ENCODE measurements at places on chromosomes 5 and 9.

DNA sequence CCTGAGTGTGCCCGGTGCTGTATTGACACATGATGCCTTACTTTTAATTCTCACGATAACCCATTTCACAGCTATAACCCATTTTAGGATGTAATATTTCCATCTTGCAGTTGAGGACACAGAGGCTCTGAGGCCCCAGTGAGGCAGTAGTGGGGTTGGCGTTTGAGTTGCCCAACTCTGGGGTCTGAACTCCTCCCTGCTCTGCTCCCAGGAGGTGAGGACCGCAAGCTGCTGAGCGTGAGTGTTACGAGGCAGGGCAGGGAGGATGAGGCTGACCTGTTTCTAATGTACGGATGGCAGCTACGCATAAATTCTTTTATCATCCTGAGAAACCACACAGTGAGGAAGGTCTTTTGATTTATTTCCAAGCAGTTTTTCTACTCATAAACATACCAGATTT lies 11.4 kb downstream of the LRRC8A start:
- DNase-seq = no peak

DNA sequence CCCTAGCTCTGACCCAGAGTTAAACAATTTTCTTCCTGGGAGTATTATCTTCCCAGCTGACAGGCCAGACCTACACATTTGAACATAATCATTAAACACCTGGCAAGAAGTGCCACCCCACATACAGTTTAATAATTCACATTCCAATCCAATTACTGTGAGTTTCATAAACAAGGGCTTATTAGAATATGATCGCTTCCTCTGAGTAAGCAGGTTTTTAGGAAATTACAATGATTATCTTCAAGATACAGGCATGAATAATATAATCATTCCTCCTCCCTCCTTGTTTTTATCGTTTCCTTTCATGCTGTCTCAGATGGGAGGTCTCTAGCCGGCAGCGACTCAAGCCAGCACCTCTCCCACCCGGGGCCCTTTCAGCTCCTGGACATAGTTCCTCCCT lies 15.8 kb upstream of the KIF4B start:
- DNase-seq = no peak

GRCh38 chr9:126862104-126862761 lies 1.8 kb downstream of the ZBTB34 start:
- DNase-seq = no peak

DNA sequence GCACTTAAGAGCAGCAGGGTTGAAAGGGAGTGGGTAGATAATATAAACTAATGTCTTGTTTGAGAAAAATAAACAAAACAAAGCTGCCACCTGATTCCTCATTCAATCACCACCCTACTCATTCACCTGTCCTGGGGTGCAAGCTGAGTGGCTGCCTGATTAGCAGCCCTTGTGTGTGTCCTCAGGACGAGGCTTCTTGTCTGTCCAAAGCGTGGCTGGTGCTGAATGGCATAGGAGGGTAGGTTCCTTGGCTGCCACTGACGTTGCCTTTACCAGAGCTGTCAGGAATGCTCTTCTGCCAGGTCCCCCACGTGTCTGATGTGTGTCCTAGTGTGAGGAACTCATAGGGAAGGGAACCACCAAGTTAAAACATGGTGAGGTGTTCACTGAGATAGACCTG lies 146.6 kb upstream of the SLC24A2 start:
- DNase-seq = no peak

DNA sequence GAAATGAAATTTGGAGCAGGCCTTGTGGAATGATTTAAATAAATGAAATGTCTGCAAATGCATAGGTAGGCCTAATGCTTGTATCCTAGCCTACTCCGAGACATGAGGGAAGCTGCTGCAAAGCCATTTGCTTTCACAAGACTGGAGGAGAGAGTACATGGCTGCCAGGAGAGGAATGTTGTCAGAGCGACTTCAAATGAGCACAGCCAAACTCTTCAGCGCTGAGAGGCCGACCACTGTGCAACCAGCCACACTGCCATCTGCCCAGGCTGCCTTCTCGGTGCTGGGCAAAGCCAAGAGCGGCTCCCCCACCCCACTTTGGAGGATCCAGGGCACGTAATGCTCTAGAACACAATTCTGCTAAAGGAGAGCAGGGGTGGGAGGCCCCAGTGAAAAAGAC lies 122.6 kb downstream of the RASEF start:
- no peak for DNase-seq

- no peak for DNase-seq
Observed at GRCh38 chr5:123786411-123786810, 274.4 kb downstream of the CSNK1G3 start.

All from AG09309 (cell line).